ENCODE measurements at places on chromosomes 5 and 9.

GRCh38 chr5:179914032-179914755, 6.5 kb upstream of the TBC1D9B start:
- no peak for DNase-seq

DNA sequence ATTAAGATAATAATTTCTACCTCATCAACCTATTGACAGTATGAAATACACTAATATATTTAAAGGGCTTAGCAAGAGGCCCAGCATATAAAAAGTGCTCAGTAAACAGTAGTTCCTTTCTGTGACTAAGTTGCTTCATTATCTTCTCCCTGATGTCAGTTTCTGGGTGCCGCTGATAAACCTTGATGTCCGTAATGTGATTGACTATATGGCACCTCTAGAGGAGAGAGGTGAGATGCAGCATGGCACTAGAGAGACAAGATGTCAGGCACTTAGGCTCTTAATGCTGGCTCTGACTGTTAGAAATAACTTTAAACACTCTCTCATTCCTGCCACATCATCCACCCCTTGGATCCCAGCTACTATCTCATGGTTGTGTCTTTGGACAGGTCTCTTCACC, 455.9 kb upstream of the KLF4 start:
- DNase-seq, result no peak

DNA sequence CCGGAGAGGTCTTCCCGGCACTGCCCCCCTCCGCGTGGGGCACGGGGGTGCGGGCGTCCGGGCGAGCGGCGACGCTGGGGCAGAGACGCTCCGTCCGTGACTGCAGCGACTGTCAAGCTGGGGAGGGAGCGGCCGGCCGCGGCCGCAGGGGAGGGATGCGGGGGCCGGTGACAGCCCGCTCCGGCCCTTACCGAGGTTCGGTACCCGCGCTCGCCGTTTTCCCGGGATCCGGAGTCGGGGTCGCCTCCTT, 400 bp downstream of the KDM4C start:
- no peak for DNase-seq

DNA sequence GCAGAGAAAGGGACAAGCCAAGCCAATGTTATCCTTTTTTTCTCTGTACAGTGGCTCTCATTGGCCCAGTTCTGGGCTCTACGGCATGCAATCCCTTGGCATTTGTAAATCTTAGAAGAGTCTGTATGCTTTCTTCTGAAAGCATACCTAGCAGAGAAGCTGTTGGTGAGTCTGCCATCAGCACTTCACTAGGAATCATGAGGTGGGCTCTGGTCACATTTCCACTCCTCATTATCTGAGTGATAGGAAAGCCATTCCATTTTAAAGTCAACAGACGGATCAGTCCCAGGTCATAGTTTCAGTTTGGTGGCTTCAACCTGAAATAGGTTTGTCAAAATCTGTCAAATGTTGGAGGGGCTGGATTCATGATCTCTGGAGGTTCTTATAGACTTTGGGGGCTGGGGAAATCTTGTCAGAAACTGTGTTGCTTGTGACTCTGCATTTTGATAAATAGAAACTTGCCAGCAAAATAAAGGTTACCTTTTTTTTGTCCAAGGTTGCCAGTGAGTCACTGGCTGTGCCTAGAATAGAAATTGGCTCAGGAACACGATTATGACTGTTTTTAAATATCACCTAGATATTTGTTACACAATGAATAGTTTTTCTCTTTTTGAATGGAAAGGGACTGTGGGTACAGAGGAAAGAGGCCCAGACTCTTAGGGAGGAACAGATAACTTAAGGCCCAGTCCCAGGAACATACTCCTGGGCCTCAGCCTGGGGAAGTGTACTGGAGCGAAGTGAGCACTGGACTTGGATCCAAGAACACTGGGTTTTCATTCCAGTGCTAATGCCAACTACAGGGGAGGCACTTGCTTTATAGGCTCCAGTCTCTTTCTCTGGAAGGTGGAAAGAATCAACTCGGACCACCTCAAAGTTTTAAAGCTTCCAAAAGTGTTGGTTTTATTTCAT, 183.1 kb downstream of the NMUR2 start:
- DNase-seq, result no peak

DNA sequence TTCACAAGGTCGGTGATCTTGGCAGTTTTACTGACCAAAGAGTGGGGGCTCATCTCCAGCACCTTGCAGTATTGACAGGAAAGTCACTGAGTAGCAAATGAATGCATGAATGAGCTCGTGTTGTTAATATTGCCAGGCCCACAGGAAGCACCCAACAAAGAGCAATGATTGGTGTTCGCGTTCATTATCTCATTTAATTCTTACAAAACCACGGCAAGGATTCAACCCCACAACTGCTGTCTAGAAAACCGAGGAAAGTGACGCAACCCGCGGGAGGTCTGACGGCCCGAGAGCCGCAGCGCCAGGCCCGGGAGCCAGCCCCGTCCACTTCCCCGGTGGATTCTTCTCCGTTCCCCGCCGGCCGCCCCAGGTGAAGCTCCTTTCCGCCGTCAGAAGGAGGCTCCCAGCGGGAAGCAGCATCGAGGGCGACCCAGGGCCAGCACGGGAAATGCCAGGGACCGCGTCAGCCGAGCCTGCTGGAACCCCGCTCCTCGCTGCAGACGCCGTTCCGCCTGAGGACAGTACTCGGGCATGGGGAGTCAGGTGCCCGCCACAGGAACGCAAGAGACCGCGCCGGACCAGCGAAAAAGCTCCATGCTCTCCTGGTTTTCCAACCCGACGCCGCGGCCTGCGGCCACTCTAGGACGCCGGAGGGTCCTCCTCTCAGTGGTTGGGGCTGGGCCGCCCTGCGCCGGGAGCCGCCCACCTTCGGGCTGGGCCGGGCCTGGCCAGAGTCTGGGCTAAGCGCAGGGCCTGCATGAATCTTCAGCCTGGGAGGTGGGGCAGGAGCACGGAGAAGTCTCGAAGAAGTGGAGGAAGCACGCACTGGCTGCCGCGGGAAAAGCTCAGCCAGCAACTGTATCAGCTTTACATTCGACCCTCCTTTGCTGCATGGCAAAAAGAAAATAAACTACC, 19.8 kb upstream of the FER start:
- peak; percentile 20 for DNase-seq

DNA sequence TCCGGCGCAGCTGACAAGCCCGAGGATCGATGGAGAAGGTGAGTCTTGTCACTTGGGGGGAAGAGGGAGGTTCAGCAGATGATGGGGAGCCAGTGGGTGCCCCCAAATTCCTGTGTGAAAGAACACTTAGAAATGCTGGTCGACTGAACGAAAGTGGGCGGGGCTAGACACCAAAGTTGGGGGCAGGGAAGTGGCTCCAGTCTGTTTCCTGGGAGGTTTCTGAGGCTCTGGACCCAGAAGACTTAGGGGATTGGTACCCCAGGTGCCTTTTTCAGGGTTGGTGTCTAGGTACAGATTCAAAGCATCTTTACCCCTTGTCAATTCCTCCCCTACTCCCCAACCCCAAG, 278.6 kb downstream of the ZSWIM6 start:
- DNase-seq, result no peak

All from activated T-helper 1 cell treated with Interleukin-2 at 50 U/mL for 16 hours (primary cell).